ENCODE measurements at places on chromosomes 2 and 18. TPM values are rescaled to one million over a fixed set of nuclear protein-coding genes. Genes with fewer than 3 reads are reported as not detected.

UGT1A4 gene
- total RNA-seq: not detected

TDRD15 gene
- not detected for total RNA-seq

TTR gene
- total RNA-seq: not detected

VWC2L gene
- not detected for total RNA-seq

DYNC1I2 gene
- 117 TPM for total RNA-seq

ALK gene
- 0.16 TPM for total RNA-seq

IL1R1 gene
- total RNA-seq: 6.9 TPM

TRAF3IP1 gene
- 17.8 TPM for total RNA-seq

MARCHF4 gene
- 42.8 TPM for total RNA-seq

All from astrocyte (in vitro differentiated cells and primary cell).